Breast epithelium (tissue), 4 donors: ENCODE measurements at places on chromosomes 5 and 9. TPM values are rescaled to one million over a fixed set of nuclear protein-coding genes. Genes with fewer than 3 reads are reported as not detected.
A peak's percentile ranks its signal among the peaks of the same experiment; 100 is the strongest.

- no peak for DNase-seq
Measured at GRCh38 chr5:60196385-60197113, 303.0 kb upstream of the PDE4D start.

- no peak for DNase-seq
Measured at GRCh38 chr9:16681652-16681987, 188.8 kb downstream of the BNC2 start.

DNA sequence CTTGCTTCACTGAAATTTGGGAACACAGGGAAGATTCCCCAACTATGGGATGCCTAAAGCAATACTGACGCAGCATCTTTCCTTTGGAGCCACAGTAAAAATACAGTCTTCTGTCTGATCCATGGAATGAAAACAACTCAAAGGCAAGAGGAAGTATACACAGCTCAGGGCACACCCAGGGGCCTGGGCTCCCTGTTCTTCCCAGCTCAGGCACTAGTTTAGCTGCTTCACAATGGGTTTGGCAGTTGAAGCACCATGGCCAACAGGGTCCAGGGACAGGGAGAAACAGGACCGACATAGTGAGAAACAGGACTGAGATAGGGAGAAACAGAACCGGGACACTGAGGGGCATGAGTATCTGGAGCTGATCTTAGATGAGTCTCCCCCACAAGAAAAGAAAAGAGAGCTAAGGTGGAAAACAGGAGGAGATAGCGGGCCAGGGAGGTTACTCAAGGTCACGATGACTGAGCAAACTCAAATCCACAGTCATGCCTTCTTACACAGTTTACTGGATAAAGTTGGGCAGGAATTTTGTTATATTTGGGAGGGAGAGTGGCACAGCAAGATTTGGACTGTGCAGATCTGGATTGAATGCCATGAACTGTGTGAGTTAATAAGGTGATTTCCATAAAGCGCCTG is 198.8 kb downstream of the SMARCA2 start:
- no peak for DNase-seq

DNA sequence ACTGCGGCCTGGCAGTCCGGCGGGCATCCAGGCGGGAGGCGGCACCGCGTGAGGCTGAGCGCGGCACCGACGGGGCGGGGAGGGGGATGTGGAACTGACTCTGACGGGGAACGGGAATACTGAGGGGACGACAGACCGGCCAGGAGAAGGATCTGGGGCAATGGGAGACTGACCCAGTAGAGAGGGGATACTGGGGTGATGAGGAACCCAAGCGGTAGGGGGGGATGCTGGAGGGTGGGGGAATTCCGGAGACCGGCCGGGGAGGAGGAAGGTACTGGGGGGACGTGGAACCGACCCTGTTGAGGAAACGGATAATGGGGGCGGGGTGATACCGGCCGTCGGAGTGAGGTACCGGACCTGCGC is 423 bp downstream of the IPPK start:
- no peak for DNase-seq

DNA sequence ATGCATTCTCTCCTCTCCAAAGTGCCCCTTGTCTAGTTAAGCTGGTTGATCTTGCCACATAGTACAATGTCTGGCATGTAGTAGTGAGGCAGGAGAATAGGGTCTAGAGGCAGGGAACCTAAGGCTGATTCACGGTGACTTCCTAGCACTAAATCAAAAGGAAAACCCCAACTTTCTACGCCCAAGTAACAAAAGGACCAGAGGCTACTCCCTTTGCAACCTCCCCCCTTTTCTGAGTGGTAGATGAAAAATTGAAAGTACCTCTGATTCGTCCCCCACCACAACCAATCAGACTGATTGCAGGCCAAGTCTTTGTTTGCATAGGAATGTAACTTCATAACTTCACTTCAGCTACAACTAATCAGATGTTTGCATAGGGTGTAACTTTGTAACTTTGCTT is 278.8 kb downstream of the PSAT1 start:
- no peak for DNase-seq

- DNase-seq: peak; percentile 76
Measured at GRCh38 chr9:4762108-4762885, 21.3 kb upstream of the AK3 start.

FIBCD1 gene
- total RNA-seq: not detected

TMEM167A gene
- total RNA-seq: 53.4 TPM

TTLL11 gene
- 10.0 TPM for total RNA-seq
